ENCODE measurements at places on chromosomes 16 and 17.

- no peak for DNase-seq
Observed at GRCh38 chr17:72267601-72268000, 146.8 kb downstream of the SOX9 start.

DNA sequence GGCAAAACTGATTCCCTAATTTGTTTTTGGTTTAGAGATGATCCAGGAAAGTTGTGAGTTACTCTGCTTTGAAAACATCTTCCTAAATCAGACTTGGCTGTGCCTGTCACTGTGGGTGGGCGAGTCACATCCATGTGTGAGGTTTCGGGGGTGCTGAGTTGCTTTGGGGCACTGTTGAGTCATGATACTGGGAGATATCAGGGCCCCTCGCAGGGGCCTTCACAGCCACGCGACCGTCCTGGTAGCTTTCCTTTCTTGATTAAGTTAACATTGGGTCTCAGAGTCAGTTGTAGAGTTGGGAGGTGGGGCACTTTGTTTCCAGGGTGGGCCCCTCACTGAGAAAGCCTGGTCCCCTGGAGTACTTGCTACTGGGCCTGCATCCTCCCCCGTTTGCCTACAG, 58.3 kb upstream of the LGALS9 start:
- no peak for DNase-seq

DNA sequence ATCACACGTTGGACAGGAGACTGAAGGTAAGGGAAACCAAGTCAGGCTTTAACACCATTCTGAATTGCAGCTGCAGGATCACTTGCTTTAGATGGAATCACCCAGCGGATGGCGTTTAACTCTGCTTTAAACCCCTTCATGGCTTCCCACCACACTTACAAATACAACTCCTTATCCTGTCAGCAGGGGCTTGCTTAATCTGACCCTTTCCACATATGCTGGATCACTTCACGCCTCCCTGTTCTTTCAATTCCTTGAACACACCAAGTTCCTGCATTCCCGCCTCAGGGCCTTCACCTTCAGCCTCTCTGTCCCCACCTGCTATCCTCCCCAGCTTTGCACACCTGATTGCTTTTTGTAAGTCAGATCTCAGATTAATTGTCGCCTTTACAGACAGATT, 442.2 kb downstream of the MAF start:
- no peak for DNase-seq

GRCh38 chr17:34703533-34703932, 124.2 kb downstream of the TMEM132E start:
- no peak for DNase-seq

DNA sequence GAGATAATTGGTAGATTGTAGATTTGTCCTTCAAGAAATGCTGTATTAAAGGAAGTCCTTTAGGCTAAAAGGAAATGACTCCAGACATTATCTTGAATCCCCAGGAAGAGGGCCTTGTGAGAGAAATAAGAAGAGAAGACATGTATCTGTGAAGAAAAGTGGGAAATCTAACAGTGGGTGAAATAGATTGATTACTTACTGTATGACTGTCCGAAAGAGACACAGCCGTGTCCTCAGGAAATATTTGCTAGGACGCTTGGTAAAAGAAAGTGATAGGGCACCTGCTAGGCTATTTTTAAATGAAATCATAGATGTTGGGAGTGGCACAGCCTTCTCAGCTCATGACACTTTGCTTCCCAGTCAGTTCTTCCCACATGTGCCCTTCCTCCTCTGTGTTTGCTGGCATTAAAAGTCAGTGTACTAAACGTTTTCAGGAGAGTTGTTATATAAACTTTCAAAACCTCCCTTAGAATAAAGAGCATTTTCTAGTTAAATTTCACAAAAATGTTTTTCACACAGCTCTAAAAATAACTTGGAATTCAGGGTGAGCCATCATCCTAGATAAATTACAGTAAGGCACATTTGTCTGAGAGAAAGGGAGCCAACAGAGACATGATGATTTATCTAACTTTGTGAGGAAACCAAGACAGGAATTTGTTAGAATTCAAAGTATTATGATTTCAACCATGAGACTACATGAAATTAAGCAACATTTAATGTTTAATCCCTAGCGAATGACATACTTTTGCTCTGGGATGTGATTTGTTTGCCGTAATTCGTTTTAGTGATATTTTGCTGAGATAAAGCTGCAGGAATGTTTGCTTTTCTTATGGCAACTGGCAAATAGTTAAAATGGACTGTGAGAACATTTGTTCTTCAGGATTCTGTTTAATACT, 35.0 kb downstream of the DHRS7B start:
- DNase-seq: no peak

GRCh38 chr16:26394409-26394808, 672.3 kb upstream of the C16orf82 start:
- DNase-seq: no peak

DNA sequence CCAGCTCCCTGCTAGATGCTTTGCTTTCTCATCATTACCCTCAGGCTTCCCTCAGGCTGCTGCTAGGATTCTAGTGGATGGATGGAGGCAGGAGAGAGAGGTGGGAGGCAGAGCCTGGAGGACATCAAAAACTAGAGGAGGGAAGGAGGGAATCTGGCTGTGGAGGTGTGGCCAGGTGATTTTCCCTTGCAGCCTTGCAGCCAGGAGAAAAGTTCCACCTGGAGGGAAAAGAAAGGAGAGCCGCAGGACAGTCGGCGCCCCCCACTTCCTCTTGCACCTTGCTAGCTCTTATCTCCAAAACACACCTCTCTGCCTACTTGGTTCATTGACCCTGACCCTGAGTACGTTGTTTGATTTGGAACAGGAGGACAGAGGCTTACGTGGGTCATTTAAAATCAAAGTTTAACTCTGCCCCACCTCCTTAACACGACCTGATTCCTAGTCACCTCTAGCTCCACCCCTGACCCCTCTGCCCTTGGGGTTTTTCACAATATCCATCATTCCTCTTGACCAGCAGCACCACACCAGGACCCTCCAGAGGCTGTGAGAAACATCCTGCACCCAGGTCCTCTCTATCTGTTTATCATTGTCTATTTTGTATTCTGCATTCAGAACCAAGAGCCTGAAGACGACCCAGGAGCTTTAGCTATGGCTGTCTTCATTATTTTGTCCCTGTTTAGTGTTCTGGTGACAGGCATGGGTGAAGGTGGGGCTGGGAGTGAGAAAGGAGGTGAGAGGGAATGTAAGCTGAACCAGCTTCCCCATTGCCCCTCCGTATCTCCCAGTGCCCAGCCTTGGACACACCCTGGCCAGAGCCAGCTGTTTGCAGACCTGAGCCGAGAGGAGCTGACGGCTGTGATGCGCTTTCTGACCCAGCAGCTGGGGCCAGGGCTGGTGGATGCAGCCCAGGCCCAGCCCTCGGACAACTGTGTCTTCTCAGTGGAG, 15.9 kb downstream of the AOC3 start:
- no peak for DNase-seq

- no peak for DNase-seq
Observed at GRCh38 chr16:25897702-25898101, 205.9 kb downstream of the HS3ST4 start.

DNA sequence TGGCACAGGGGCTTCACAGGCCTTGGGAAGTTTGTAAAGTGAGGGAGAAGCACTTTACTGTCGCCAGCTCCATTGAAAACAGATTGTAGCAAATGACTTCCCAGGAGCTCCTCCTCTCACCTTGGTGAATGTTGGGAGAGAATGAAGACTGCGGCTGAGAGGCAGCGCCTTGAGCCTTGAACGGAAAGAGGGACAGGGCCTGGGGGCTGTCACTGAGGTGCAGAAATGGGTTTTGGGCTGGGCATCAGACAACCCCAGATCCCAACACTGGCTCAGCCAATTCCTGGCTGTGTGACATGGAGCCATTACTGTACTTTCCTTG, 603 bp upstream of the MRTFB start:
- no peak for DNase-seq

DNA sequence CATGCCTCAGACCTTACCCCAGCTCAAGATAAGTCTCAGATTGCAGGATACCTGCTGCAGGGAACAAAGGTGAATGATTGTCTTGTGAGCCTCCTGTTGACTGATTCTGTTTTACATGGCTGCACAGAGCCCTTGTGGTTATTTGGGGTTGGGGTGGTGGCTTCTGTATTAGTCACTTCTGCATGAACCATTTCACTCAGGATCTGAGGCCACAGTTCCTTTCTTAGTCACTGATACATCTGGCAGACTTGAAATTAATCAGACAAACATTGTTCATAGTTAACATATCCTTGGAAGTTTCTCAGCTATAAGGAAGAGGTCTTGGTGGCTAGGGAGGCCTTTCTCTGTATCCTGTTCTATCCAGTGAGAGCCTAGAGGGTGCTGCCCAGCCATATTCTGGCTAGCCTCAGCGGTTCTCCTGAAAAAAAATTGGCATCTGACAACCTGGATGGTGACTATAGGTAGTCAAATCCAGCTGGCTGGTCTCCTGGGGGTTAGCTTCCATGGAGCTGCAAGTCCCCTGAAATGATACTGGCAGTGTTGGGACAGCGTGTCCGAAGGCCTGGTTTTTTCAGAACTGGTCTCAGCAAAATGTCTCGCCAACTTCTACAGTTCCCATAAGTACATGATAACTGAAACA, 8.4 kb upstream of the PLK1 start:
- DNase-seq: peak; percentile 37

- peak; percentile 51 for DNase-seq
Observed at GRCh38 chr16:87392821-87393679, 914 bp downstream of the MAP1LC3B start.

GRCh38 chr17:74923538-74924249, 379 bp upstream of the OTOP2 start:
- peak; percentile 82 for DNase-seq

DNA sequence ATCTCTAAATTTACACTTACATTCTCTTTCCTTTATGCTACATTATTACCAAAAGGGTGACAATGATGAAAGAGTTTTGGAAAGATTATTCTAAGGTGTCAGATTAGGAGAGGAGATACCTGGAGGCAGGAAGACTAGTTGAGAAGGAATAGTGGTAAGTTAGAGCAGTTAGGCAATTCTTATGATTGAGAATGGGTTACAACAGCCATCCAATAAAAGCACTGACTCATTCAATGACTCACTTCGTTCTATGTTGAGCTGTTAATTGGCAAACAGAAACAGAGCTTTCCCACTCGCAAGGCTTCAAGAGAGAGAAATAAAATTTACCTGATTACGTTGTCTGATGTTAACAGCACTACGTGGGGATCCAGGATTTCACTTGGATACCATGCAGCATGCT, 5.8 kb downstream of the NUP88 start:
- DNase-seq: no peak

GRCh38 chr16:87178177-87178863, 138.9 kb downstream of the C16orf95 start:
- DNase-seq: no peak

DNA sequence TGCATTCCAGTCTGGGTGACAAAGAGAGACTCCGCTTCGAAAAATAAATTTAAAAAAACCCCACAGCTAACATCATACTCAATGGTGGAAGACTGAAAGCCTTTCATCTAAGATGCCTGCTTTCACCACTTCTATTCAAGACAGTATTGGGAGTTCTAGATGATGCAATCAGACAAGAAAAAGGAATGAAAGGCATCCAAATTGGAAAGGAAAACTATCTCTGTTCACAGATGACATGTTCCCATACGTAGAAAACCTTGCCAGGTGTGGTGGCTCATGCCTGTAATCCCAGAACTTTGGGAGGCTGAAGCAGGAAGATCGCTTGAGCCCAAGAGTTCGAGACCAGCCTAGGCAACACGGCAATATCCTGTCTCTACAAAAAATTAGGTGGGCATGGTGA, 31.1 kb downstream of the RANBP10 start:
- DNase-seq: no peak

DNA sequence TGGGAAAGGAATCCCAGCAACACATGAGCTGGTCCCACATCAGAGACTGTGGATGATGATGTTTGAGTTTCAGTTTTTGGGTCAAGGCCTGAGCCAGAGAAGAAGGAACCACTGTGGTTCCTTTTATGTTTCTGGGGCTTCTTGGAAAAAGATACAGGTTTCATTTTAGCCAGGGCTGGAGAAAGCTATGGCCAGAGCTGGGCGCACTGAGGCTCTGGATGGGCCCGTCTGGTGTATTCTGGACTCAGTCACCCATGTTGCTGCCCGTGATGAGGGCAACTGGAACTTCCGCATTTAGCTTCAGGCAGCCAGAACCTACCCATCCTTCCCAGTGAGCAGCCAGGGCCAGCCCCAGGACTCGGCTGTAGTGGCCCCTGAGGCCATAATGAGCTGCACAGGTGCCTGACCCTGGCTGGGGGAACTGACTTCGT, 15.0 kb upstream of the PITPNA start:
- no peak for DNase-seq

- DNase-seq: no peak
Observed at GRCh38 chr16:81502396-81503070, 57.9 kb downstream of the CMIP start.

DNA sequence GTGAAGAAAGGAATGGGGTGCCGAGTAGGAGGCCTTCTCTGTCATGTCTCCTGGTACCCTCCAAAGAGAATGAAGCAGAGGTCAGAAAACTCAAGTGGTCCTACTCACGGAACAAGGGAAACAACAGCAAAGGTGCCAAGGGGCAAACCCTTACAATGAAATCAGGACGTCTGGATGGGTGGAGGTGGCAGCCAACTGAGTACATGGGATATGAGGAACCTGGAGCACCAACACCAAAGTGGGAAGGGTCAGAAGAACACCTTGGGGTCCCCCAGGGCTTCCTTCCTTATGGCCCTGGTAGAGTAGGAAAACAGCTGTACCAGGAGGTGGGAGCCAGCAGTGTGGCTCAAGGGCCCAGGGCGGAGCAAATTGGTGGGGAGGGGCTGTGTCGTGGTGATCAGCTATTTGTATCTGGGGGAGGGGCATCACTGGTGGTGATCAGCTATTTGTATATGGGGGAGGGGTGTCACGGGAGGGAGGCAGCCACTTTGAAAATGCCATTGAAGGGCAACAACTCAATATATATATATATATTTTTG, 643 bp downstream of the HIGD1B start:
- no peak for DNase-seq

DNA sequence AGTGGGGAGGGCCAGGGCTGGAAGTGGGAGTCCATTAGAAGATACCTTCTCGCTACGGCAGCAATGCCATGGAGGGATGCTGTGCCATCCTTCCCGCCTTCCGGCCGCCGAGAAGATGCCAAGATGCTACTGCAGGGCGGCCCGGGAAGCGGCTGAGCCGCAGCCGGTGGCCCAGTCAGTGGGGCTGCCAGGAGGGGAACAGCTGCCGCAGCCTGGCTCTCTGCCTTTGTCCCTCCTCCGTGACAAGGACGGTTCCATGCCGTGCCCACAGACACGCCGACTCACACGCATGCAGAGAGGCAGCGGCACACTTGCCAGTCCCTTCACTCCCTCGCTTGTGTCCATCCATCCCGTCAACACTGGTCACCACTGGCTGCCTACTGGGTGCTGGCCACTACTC, 20.2 kb upstream of the NCBP3 start:
- DNase-seq: no peak

Measured in activated CD4-positive, CD25-positive, alpha-beta regulatory T cell treated with anti-CD3 and anti-CD28 coated beads, Interleukin-2, amount 50 U/mL, for 72 hours (primary cell).